ENCODE measurements at places on chromosomes 13 and 19. TPM values are rescaled to one million over a fixed set of nuclear protein-coding genes. Genes with fewer than 3 reads are reported as not detected.

DNA sequence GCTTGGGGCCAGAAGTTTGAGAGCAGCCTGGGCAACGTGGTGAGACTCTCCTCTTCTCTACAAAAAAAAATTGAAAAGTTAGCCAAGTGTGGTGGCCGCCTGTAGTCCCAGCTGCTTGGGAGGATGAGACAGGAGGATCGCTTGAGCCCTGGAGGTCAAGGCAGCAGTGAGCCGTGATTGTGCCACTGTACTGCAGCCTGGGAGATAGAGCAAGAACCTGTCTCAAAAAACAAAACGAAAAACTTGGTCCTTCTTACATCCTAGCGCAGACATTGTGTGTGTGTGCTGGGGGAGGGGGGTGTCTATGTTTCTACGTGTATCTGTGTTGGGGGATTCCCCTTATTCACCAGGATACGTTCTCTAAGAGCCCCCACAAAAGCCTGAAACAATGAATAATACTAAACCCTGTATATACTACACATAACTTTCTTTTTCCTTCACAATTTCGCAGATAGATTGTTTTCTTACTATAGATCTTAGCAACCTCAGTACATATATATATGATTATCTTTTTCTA is 7.9 kb downstream of the AXL start:
- no peak for DNase-seq

GRCh38 chr13:33111414-33112110 is 95.3 kb downstream of the KL start:
- no peak for DNase-seq

Gene TSSK6
- total RNA-seq = 6.4 TPM

Gene EFNA2
- total RNA-seq = 3.1 TPM

DNA sequence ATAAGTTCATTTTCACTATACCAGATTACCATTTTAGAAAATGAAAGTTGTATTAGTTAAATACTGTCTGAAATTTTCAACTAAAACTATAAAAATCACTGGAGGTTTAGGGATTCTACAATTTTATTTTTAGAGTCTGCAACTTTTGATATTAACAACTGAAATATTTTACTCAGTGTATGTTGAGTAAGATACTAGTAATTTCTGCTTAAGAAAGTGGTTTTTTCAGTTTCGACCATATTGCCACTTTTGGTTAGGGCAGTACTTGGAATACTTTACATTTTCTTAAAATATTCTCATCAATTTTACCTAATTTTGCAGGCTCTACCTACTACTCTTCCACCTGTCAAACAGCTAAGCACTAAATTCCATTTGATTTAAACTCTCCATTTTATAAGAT is 59.6 kb downstream of the KCNRG start:
- DNase-seq = no peak

Gene ZBTB32
- total RNA-seq = not detected

GRCh38 chr19:46659151-46660007 is 1.6 kb downstream of the DACT3 start:
- no peak for DNase-seq

Gene TPTE2
- total RNA-seq = 0.29 TPM

- no peak for DNase-seq
Measured at GRCh38 chr13:66977161-66977560, 253.0 kb downstream of the PCDH9 start.

Gene SYCN
- not detected for total RNA-seq

DNA sequence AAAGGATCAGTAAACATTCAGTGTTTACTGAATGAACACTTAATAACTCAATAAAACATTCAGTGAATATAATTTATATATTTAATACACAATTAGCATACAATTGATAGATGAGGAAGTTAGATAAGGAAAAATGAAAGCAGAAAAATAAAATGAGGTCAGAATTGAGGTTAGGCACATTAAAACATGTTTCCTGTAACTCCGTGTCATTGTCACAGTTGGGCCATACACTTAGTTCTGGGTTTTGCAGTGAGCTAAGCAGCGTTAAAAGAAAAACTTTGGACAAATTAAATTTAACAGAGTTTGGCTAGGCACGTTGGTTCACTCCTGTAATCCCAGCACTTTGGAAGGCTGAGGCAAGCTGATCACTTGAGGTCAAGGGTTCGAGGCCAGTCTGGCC is 71.4 kb downstream of the MIPEP start:
- no peak for DNase-seq

- no peak for DNase-seq
Measured at GRCh38 chr13:20473139-20473538, 52.5 kb downstream of the CRYL1 start.

DNA sequence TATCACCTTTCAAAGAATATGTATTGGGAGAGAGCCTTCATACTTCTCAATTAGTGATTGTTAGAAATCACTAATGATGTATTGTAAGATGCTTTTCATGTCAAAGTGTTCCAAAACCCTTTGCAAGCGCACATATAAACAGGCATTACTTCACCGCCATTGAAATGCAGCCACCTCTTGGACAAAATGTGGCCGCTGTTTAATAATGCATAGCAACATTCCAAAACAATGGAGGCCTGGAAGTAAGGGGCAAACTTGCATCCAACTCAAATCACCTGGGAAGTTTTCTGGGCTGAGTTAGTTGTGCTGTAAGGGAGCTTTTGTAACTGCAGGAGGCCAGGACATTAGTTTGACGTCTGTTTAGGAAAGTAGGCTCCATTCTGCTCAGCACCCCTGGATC is 438.1 kb downstream of the FGF9 start:
- no peak for DNase-seq

Gene LRRC8E
- 15.1 TPM for total RNA-seq

DNA sequence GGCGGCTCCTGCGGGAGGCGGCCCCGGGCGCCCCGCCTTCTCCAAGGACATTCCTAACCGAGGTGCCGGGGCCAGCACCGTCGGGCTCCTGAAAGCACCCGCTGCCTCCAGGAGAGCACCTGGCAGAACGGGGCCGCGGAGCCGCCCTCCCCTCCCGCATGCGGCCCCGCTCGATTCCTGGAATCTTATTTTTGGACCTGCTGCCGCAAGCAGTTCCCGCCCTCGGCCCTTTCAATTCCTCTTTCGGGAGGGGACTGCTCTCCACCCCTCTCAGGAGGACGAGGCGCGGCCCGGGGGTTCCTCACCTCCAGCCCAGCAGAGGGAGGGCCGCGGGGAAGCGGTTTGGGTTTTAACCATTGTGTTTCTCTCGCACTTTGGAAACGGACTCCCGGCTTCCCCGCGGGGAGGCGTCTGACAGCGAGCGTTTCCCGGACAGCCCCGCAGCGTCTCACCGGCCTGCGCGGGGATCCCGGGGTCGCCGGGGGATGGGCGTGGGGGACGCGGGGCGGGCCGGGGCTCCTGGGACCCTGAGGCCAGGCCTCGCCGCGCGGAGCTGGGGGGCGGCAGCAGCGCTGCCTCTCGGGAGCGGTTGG is 849 bp downstream of the GAS6 start:
- no peak for DNase-seq

Gene NPHS1
- 0.68 TPM for total RNA-seq

Gene ZNF541
- not detected for total RNA-seq

GRCh38 chr13:26821672-26822071 is 61.1 kb upstream of the GPR12 start:
- DNase-seq = no peak
